ENCODE measurements at places on chromosomes 2 and 18. TPM values are rescaled to one million over a fixed set of nuclear protein-coding genes. Genes with fewer than 3 reads are reported as not detected.

The MSGN1 gene
- polyA plus RNA-seq: 0.62 TPM

GRCh38 chr2:237727363-237727762 is 71.2 kb upstream of the RBM44 start:
- DNase-seq: no peak

The COL4A4 gene
- 0.09 TPM for polyA plus RNA-seq

- DNase-seq: no peak
These were observed 1.1 kb downstream of the TRAF3IP1 start for GRCh38 chr2:238321467-238321866.

- DNase-seq: no peak
These were observed 204.4 kb downstream of the CCDC102B start for GRCh38 chr18:69002233-69002632.

DNA sequence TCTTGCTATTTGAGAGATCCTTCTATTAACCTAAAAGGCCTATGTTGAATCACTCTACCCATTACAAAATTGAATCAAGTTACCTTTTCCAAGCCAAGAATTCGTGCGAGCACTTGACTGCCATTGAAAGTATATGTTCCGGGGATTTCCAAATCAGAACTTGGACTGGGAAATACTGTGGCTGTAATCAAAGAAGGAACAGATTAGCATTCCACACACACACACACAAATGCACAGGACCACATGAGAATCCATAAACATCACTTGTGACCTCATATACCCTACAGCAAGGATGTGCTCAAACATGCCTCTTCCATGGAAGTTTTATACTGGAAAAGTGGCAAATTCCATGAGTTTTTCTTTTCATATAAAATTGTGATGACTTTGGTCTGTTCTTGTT is 86.0 kb downstream of the ABCA12 start:
- DNase-seq: no peak

DNA sequence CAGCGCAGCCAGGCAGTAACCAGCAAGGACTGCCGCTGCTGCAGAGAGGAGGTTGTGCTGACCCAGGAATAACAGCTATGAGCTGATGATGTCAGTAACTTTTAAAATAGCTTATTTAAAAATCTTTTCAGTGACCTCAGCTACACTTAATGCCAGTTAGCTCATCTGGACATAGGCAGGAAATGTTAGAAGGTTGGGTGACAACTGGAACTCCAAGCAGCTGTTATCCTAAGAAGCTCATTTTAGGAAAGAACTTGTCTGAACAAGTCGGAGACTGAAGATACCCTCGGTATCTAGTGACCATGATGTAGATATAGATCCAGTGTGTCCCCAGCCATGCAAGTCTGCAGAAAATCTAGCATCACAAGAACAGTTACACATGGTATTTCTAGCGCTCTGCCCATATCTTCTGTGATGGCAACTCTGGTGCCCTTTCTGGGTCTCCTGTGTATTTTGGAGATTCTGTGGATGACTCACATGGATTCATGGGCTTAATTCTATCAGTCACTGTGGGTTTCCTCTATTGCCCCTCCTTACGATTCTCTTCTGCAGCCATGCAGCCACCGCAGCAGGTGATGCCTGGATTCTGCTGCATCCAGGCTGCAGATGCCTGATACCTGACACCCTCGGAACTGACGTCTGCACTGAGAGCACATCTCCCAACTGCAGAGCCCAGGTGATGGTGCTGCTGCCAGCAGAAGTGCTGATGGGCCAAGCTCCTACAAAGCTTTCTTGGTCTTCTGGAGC is 19.8 kb upstream of the PLEK start:
- no peak for DNase-seq

DNA sequence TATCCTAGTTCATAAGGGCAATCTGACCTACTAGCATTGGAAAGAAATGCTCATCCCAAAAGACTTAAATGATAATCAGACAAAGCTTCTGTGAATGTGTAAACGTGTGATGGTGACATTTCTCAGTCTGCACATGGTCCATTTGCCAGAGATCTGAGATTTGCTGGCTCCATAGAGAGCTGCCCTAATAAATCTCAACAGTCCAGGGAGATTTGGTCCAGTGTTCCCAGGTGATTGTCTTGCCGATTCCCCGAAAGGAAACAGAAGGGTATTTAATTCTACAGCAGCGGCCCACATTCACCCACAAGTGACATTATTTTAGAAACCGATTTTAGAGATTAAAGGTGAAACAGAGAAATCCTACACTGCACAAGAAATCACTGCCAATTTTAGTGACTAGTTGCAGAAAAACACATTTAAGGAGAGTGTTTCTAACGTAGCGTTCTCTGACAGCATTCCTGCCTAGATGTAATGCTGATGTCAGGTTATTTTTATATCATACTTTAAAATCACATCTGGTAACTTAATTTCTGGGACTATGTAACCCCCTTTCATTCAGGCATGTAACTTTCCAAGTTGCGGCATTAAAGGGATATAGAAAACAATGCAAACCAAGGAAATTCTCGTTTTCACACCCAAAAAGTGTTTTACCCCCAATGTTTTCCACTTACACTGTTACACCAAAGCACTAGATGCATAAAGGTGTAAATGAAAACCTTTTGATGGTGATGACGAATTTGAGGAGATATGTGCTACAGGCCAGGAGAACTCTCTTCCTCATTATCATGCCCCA is 231.9 kb upstream of the FN1 start:
- no peak for DNase-seq

- no peak for DNase-seq
These were observed 3.8 kb upstream of the OSR1 start for GRCh38 chr2:19362094-19362754.

DNA sequence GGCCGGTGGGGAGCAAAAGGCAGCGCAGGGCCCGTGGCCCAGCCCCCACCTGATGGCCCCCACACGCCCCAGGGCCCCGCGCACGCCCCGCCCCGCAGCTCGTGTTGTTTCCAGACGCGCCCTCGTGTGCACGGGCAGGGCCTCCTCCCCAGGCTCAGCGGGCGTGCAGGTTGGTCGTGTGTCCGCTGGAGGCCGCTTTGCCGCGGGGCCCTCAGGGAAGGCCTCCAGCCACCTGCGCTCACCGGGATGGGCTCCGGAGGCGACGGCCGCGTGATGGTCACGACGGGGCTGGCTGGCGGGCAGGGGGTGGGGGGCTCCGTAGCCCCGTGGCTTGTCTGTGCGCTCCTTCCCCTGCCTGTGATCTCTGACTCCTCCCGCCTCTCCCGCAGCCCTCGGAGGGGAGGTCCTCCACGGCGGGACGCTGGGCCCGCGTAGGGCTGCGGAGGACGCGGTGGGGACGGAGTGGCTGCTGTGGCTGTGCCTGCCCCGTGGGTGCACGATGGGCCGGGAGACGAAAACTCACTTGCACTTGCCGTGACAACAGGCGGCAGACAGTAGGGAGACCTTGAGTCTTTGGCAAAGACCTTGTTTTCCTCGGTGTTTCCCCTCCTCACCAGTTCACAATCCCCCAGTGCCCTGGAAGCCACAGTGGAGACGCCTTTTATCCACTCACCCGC is 67.1 kb downstream of the RTP5 start:
- no peak for DNase-seq

The KCNG2 gene
- 0.46 TPM for polyA plus RNA-seq

GRCh38 chr18:79637921-79638909 is 41.4 kb upstream of the CTDP1 start:
- DNase-seq: no peak

- no peak for DNase-seq
These were observed 82.7 kb upstream of the SLC66A3 start for GRCh38 chr2:11072550-11072949.

- DNase-seq: no peak
These were observed 53.7 kb upstream of the SLC4A10 start for GRCh38 chr2:161570424-161571050.

DNA sequence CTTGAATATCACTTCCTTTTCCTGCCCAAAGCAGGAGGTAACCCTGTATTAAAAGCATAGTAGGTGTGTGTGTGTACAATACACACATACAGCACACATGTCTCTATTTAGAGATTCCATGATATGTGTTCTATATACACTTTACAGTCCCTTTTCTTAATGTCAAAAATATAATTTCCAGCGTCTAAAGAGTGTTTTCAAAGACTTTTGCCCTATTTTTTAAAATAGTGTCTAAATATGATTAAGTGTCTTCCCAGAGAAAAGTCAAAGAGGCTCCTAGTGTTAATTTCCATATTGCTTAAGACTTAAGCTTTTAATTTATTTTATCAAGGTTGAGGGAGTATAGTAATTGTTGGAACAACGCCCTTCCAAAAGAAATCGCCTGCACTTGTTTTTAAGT is 420.3 kb upstream of the POU3F3 start:
- no peak for DNase-seq

DNA sequence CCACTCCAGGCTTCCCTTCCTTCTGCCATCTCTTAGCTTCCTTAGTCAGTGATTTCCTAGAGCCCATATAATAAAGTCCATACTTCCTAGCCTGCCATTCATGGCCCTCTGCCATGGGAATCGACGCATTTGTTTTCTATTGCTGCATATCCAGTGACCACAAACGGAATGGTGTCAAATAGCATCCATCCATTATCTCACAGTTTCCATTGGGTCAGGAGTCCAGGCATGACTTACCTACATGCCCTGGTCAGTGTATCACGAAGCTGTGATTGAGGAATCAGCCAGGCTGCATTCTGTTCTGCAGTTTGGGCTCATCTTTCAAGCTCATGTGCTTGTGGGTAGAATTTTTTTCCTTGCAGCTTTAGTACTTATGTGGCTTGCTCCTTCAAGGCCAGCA is 209.7 kb upstream of the EPAS1 start:
- DNase-seq: no peak

The RNF152 gene
- polyA plus RNA-seq: 5.2 TPM

- DNase-seq: no peak
These were observed 23.7 kb downstream of the CRACDL start for GRCh38 chr2:98912221-98912851.

DNA sequence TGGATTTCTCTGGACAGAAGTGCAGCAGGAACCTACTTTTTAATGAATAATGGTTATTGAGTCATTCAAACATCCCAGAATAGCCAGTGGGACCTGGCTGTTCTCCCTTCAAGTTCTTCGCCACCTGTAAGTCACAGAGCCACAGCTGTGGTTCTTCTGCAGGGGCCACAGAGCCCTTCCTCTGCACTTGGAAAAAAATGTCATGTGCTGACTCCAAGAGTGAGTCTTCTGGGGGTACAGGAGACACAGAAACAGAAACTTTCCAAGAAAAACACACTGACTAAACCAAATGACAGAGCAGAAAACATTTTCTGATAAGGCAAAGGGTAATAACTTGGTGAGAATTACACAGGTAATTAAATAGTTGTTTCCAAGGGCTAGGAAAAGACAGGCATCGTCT is 68.7 kb upstream of the FN1 start:
- no peak for DNase-seq

The GPBAR1 gene
- 2.3 TPM for polyA plus RNA-seq

The TMEM169 gene
- polyA plus RNA-seq: 4.5 TPM

DNA sequence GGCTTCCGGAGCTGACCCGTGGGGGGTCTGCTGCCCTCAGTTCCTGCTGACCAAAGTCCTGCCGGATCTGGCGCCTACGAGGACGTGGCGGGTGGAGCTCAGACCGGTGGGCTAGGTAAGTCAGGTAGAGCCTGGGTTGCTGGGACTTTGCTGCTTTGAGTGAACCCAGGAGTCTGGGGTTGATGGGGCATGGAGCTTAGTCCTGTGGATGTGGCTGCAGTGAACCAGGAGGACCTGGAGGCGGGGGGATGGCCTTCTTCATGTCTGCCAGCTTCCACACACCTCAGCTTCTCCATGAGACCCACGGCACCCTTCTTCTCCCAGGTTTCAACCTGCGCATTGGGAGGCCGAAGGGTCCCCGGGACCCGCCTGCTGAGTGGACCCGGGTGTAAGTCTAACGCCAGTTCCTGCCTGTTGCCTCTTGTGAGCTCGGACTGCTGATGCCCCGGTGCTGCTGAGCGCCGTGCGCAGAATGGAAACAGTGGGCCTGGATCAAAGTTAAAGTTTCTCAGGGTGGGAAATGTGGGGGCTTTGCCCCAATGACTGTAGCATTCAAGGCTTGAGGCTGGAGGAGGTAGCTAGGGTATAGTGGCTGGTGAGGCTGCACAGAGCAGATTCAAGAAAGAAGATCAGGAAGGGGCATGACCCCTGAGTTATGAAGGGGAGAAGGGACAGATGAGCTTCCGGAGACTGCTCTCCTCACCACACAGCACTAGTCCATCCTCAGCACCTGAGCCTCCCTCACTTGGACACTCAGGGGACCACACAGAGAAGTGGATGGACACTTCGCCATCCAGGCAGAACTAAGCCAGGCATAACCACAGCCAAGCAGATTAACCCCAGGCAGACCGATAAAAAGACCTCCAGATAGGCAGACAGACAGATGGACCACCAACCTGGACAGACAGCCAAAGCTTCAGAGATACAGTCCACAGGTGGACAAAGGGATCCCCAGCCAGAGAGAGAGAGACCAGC is 17.3 kb downstream of the PTPN18 start:
- DNase-seq: no peak

- DNase-seq: no peak
These were observed 265.4 kb downstream of the AFF3 start for GRCh38 chr2:99876956-99877355.

DNA sequence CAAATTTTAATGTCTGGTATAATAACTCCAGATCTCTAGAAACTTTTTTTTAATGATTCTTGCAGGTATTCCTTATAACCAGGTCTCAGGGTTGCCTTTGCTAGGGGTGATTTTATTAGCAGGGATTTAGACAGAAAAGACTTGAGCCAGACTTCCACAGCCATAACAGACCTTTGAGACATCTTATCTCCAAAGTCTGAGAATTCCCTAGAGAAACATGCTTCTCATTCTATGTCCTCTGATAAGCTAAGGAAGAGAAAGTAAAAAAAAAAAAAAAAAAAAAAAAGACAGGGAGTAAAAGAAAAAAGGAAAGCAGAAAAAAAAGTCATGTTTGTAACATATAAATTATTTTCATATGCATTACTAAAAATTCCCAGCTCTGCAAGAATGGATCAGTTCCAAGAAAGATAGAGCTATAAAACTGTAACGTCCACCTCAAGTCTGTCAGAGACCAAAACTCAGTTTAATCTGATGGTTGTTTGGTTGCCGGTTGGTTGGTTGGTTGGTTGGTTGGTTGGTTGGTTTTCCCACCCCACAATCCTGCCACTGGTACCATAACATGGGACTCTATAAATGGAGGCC is 153.8 kb downstream of the COL6A3 start:
- DNase-seq: no peak

The ATP6V1C2 gene
- 3.3 TPM for polyA plus RNA-seq

- no peak for DNase-seq
These were observed 57.1 kb downstream of the CYTIP start for GRCh38 chr2:157386747-157387146.

DNA sequence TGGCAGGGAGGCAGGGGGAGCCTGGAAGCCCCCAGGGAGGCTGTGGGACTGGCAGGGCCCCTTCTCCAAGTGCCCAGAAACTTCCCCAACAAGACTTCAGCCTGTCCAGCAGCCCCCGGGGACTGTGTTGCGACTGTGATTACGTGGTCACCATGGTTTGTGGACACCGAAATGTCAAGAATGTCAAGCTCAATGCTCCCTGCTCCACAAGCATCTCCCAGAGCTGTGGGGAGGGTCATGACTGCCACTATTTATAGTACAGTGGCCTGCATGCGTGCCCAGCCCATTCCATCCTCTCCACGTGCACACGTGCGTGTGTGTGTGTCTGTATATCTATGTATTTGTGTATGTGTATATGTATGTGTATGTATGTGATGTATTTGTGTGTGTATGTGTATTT is 93.8 kb upstream of the MBOAT2 start:
- no peak for DNase-seq
